Right renal pelvis (tissue), 4 donors: ENCODE measurements at places on chromosomes 3 and 15. TPM values are rescaled to one million over a fixed set of nuclear protein-coding genes. Genes with fewer than 3 reads are reported as not detected.

The MUC20 gene
- polyA plus RNA-seq: 18.3 TPM

The IL17RE gene
- 12.2 TPM for polyA plus RNA-seq

The KATNBL1 gene
- polyA plus RNA-seq: 47.4 TPM

The ZDHHC19 gene
- polyA plus RNA-seq: 0.16 TPM

The NAA50 gene
- polyA plus RNA-seq: 153 TPM

The FRMD5 gene
- 1.0 TPM for polyA plus RNA-seq

The LPCAT4 gene
- polyA plus RNA-seq: 42.2 TPM

The CRABP1 gene
- 57.5 TPM for polyA plus RNA-seq

The CNTN4 gene
- 29.0 TPM for polyA plus RNA-seq

The GOLGA6B gene
- polyA plus RNA-seq: 0.19 TPM

The TM4SF18 gene
- polyA plus RNA-seq: 32.7 TPM
